Right forelimb (tissue), 1 donor: ENCODE measurements at places on chromosomes 3 and 15.

- DNase-seq, result no peak
These were observed 71.5 kb upstream of the BFSP2 start for GRCh38 chr3:133328373-133328772.

DNA sequence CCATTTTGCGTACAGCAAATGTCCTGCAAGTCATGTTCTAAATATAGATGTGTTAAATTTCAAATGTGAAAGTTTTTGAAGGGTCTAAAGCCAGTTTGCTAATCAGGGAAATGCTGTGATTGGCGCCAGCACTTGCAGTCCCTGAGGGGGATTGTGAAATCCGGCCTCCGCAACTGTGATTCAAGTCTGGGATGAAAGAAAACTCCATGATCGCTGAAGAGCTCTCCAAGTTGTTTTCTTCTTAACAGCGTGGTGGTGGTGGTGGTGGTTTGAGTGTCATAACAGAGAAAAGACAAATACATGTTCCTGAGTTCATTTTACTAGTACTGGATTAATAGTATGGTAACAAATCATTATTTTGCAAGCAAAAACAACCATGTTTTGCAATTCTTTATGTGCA lies 51.8 kb downstream of the MITF start:
- no peak for DNase-seq

DNA sequence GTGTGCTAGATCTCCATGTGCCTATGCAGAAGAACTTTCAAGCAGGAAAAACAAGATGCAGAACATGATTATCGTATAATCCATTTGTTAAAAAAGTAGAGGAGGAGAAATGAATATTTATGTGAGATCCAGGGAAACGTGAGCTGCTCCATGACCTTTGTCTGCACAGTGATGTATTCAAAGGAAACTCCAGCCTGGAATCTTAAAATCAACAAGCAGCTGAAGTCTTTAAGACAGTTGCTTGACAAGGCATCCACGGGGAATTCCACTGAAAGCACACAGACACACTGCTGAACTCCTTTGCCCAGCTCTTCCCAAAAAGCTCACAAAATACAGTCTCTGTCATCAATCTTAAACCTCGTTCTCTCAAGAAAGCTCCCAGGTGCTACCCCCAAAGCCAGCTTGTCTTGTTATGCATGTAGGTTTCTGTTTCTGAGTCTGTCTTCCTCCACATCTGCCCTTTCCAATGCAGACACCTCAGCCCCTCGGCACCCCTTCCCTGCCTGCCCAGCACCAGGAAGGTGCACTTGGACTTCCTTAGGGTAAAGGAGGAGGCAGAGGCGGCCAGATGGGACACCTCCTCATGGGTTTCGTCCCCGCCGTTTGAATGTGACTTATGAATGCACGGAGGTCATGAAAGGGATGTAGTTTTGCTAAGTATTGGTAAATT lies 28.7 kb downstream of the LRRK1 start:
- DNase-seq, result no peak

DNA sequence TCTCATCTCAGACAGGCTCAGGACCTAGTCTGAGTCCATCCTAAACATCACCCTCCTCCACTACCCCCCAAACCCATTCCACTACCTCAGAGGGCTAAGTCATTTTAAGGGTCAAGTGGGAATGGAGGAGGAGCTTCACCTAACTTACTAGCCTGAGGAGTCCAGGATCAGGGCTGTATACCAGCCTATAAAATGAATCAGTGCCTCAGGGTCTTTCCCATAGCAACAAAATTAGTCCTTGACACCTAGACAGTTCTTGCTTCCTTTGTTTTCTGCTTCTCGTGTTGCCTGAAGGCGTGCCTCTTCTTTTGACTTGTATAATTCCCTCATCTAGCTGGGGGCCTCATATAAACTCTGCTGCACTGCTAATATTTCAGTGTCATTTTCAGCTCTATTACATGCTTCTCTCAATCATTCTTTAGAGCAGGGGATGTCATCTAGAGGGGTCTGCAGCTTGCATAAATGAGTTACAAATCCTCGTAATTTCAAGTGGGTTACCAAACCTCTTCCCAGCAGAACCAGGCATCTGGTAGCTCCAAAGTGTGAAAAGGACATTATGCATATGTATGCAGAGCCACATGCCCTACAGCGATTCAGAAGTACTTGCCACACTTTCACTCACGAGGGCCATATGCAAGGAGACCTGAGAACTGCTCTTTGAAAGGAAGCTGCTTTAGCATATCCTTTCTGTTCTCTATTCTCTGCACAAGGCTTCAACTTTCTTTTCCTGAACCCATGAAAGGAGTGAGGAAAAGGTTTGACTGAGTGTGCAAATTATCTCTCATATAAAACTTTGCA lies 311.7 kb upstream of the SEMA6D start:
- no peak for DNase-seq

GRCh38 chr3:161560008-161560637 lies 63.5 kb downstream of the OTOL1 start:
- peak; percentile 80 for DNase-seq

- no peak for DNase-seq
These were observed 42.6 kb downstream of the ARIH1 start for GRCh38 chr15:72516777-72517176.

DNA sequence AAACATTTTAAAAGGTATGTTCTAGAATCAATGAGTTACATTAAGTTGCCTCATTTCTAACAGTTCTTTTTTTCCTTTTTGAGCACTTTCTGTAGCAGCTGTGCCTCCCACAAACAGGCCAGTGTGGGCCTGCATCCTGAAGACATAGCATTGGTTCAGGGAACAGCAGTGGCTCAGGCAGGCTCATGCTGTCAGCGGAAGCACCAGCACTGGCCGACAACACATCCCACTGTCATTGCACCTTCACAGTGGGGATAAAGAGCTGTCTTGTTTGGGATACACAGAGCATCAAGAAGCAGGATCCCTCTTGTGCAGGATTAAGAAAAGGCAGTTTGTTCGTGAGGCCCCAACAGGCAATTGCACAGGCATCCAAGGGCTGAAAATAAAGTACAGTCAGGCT lies 123.3 kb downstream of the MOBP start:
- no peak for DNase-seq

- no peak for DNase-seq
These were observed 96.4 kb upstream of the P3H2 start for GRCh38 chr3:190217081-190217480.

- no peak for DNase-seq
These were observed 44.2 kb downstream of the GSK3B start for GRCh38 chr3:120049881-120050539.

DNA sequence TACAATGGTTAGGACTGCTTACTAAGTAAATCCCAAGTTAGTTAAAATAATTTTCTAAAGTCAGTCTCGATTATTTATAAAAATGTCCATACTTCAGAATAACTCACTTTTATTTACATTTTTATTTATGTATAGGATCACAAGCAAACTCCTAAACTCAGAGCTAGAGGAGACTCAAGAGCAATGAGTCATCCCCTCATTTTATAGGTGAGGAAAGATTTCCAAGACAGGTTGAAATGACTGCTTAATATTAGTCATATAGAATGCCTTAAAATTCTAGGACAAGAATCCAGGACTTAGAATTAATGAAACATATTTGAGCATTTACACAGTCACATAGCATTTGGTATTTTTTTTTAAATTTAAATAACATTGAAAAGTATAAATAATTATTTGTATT lies 983.8 kb downstream of the SI start:
- no peak for DNase-seq

DNA sequence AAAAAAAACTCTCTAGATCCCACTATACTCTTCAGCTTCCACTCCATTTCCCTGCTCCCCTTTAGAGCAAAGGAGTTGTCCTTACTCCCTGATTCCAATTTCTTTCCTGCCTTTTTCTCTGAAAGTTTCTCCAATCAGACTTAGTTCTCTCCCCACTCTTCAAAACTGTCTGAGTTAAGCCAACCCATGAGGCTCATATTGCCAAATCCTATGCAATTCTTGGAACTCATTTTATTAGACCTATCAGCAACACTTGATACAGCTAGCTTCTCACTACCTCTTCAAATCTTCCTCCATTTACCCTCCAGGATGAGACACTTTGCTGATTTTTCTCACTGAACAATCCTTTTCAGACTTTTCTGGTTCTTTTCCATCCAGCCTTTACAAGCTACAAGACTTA lies 233.1 kb downstream of the THRB start:
- DNase-seq, result no peak

DNA sequence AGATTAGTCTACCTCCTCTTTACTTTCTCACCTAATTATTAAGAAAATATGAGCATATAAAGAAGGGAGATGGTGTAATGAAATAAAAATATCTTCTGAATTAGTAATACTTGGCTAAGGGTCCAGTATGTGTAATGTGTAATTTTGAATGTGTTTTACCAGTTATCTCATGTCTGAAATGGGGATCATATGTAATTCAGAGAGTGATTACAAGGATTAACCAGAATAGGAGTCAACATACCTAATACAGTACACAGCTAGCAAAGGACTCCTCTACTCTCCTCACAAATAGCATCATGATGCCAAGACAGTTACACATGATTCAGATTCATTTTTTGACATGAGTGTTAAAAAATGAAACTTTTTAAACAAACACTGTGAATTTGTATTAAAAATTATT lies 570.4 kb downstream of the SI start:
- DNase-seq, result no peak
